ENCODE measurements at places on chromosomes 3 and 15. TPM values are rescaled to one million over a fixed set of nuclear protein-coding genes. Genes with fewer than 3 reads are reported as not detected.

Gene PCOLCE2
- total RNA-seq, result 1.9 TPM

DNA sequence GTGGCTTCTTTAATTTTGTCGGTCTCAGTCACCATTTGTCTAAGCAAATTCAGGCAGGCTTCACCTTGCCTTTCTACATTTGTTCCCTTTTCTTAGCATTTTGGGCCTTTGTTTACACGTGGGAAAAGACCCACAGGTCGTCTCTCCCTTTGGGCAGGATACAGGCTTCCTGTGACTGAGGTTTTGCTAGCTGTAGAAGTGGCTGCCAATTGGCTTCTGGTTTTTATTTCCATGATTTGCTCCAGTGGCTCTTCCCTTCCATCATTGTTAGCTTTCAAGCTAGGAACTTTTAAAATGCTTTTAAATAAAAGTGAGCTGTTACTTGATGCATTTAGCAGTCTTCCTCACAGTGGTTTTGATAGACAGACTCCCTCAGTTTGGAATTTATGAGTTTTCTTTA, 37.3 kb downstream of the MLH1 start:
- no peak for DNase-seq

DNA sequence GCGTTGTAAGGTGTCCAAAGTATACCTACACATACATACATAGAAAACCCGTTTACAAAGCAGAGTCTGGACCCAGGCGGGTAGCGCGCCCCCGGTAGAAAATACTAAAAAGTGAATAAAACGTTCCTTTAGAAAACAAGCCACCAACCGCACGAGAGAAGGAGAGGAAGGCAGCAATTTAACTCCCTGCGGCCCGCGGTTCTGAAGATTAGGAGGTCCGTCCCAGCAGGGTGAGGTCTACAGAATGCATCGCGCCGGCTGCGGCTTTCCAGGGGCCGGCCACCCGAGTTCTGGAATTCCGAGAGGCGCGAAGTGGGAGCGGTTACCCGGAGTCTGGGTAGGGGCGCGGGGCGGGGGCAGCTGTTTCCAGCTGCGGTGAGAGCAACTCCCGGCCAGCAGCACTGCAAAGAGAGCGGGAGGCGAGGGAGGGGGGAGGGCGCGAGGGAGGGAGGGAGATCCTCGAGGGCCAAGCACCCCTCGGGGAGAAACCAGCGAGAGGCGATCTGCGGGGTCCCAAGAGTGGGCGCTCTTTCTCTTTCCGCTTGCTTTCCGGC, 318.6 kb downstream of the FGF12 start:
- no peak for DNase-seq

Gene MAP6D1
- 2.9 TPM for total RNA-seq

Data from HFFc6 (cell line).